IPS DF 6.9 (cell line): ENCODE measurements at places on chromosomes 2 and 18.

GRCh38 chr2:215841175-215841816 is 172.1 kb downstream of the MREG start:
- DNase-seq = no peak

DNA sequence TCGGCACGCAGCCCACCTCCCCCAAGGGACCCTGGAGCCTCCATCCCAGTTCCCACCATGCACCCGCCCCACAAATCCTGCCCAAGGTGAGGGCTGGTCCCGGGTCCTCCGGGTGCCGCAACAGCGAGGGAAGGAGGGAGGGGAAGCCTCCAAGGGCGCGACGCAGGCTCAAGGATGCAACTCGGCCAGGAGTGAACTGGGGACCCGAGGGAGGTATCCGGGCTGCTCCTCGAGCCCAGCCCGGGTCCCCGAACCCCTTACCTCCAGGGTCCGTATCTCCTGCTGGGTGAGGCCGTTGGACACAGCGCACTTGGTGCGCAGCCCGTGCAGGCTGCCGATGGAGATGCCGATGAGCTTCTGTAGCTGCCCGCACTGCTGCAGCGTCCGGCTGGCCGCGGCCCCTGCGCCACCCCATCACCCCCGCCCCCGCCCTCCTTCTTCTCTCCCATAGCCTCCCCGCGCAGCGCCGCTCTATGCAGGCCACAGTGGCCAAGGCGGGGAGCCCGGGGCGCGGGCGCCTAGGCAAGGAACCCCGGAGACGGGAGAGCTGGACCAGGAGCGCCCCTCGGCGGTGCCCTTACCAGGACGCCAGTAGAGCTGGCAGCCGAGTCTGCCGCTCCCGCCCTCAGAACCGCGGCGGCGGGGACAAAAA is 124.1 kb downstream of the ANKRD30BL start:
- no peak for DNase-seq

DNA sequence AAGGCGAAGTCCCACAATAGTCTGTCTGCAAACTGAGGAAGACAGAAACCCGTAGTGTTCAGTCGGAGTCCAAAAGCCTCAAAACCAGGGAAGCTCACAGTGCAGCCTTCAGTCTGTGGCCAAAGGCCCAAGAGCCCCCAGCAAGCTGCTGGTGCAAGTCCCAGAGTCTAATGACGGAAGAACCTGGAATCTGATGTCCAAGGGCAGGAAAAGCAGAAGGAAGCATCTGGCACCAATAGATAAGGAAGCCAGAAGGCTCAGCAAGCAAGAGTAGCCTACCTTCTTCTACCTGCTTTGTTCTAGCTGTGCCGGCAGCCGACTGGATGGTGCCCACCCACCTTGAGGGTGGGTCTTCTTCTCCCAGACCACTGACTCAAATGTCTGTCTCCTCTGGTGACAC is 21.8 kb downstream of the CFAP210 start:
- no peak for DNase-seq

DNA sequence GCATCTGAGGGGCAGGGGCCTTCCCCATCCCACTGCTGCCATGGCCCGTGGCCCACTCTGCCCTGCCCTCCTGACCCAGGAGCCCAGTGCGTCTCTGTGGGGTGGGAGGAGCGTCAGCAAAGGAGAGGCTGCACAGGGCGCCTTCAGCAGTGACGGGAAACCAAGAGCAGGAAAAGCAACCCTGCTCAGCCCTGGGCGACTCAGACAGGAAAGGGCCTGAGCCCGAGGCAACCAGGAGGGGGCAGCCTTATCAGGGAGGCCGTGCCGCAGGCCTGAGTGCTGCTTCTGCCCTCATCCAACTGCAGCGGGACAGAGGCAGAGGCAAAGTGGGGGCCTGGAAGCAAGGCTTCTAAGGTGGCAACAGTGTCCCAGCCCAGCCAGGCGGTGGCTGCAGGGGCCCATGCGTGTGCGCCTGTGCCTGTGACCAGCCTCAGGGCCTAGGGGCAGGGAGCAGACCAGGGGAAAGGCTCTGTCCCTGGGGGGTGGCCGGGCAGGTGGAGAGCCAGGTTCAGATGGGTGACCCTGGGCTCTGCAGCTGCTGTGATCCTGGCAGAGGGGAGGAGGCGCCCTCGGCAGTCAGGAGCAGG is 23.3 kb upstream of the ALPI start:
- DNase-seq = no peak

GRCh38 chr2:215712871-215713790 is 277.3 kb upstream of the FN1 start:
- DNase-seq = no peak
